ENCODE measurements at places on chromosomes 11 and 22.

DNA sequence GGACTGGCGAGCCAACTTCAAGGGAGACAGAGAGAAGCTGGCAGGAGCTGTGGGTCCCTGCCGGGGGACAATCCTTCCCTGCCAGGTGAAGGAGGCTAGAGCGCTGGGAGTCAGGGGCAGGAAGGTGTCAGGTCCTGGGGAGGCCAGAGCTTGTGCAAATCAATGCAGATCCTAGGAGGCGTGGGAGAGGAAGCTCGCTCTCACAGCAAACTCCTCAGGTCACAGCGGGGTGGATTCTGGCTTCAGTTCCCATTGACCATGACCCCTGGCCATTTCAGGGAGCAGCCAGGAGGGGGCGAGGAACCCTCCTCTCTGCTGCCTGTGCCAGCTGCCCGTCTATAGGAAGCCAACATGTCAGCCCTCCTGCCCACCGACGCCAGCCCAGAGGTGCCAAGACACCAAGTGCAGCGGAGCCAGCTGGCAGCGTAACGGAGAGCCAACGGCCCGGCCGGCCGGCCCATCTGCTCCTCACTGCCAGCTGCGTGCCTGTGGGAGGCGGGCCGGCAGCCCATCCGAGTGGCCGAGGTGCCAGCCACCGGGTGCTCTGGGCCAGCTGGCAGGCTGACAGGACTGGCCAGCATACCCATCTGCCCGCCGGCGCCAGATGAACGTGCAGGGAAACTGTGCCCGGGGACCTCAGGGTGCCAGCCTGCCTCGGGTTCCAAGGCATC, 374.8 kb downstream of the MIAT start:
- no peaks in the 10 kb centered on the region for H3K36me3 ChIP-seq
- no peak overlapping the region for H3K27ac ChIP-seq
- H3K27me3 ChIP-seq = no peaks in the 10 kb centered on the region
- no peak for DNase-seq

- no peak overlapping the region for H3K4me3 ChIP-seq
- H3K36me3 ChIP-seq = no peaks in the 10 kb centered on the region
- no peak for DNase-seq
- H3K4me1 ChIP-seq = no peaks in the 10 kb centered on the region
- no peak overlapping the region for H3K27ac ChIP-seq
These were observed 35.8 kb upstream of the SLN start for GRCh38 chr11:107747622-107748021.

DNA sequence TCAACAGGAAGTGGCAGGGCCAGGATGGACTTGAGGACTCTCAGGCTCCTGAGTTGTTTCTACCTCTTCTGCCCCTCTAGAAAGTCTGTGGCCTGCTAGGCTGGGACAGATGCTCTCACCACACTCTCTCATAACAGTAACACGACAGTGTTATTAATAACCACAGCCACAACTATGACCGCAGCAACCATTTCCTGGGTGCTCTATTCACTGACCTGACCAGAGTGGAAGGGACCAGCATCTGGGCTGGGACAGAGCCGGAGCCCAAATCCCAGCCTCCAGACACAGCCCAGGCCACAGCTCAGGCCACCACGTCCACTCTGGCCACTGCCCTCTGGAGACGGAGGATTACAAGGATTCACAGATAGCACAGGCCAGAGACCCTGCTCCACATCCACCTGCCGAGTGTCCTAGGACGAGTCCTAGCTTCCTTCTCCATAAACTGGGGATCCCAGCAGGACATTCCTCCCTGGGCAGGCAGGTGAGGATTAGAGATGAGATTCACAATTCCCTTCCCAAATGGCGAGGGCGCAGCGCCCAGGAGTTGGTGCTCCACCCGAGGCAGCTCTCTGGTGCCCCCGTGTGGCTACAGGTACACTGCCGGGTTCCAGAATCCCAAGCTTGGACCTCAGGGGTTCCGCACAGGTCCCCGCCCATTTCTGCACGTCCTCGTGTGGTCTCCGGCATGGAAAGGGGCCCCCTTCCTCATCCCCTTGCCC, 7.1 kb downstream of the PNPLA5 start:
- H3K27me3 ChIP-seq = peaks cover 15% of the 10 kb centered on the region
- no peak overlapping the region for H3K27ac ChIP-seq
- DNase-seq = peak; percentile 42
- peaks cover 5% of the 10 kb centered on the region for H3K4me1 ChIP-seq
- no peaks in the 10 kb centered on the region for H3K36me3 ChIP-seq
- H3K4me3 ChIP-seq = no peak overlapping the region

DNA sequence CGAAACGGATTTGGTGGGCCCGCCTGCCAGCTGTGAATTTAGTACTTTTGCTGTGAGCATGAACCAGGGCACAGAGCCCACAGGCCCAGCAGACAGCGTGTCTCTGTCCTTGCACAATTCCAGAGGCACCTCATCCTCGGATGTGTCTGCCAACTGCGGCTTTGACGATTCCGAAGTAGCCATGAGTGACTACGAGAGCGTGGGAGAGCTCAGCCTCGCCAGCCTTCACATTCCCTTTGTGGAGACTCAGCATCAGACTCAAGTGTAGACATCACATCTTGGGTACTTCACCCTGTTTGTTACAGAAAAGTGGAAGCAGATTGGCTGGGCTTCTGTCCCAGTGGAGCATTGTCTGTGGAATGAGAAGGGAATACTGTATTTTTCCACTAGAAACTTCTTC, 78.6 kb upstream of the MTNR1B start:
- no peak overlapping the region for H3K27ac ChIP-seq
- H3K27me3 ChIP-seq = no peaks in the 10 kb centered on the region
- no peak for DNase-seq
- no peaks in the 10 kb centered on the region for H3K4me1 ChIP-seq

- H3K4me3 ChIP-seq = no peak overlapping the region
- no peaks in the 10 kb centered on the region for H3K4me1 ChIP-seq
- H3K36me3 ChIP-seq = no peaks in the 10 kb centered on the region
- H3K27me3 ChIP-seq = no peaks in the 10 kb centered on the region
- DNase-seq = no peak
These were observed 11.2 kb downstream of the NLRP14 start for GRCh38 chr11:7031471-7031871.

- H3K27ac ChIP-seq = no peak overlapping the region
- no peaks in the 10 kb centered on the region for H3K36me3 ChIP-seq
- no peaks in the 10 kb centered on the region for H3K27me3 ChIP-seq
These were observed 13.4 kb downstream of the APLNR start for GRCh38 chr11:57223601-57224000.

GRCh38 chr11:125102510-125102909, 8.9 kb downstream of the TMEM218 start:
- no peaks in the 10 kb centered on the region for H3K4me1 ChIP-seq
- no peak overlapping the region for H3K27ac ChIP-seq
- H3K4me3 ChIP-seq = no peak overlapping the region

DNA sequence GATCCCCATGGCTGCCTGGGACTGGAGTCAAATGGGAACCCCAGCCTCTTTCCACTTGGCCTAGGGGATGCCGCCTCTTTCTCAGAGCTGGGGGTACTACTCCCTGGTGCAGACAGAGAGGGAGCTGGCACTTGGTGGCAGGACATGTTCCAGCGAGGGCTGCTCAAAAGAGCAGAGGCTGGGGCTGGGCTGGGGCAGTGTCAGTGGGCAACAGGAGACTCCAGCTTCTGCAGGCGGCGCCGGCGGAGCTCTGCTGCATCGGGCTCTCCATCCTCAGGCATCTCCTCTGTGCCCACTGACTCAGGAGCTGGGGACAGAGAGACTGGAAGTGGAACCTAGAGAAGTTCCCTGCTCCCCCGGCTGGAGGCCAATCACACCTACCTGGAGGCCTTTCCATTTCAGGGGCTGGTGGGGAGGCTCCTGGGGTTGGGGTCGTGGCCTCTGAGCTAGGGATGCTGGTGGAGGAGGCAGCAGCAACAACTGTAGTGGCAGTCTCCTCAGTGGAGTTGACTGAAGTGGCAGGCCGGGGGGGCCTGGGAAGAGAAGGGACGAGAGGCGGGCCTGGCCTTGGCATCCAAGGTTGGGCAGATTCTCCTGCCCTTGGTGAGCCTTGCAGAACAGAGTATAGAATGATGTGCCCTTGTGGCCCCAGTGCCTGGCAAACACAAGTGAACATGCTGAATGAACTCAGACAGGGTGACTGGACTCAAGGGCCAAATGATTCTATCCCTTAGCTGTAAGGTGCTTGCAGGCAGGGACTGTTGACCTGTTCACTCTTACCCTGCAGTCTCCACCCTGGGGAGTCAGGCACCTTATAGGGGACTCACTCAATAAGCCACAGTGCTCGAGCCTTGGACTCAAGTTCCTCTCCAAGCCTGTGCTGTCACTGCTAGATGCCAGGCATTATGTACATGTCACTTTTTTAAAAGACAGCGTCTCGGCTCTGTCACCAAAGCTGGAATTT, 5.9 kb downstream of the SYVN1 start:
- no peak for DNase-seq
- no peak overlapping the region for H3K4me3 ChIP-seq
- no peaks in the 10 kb centered on the region for H3K27me3 ChIP-seq
- H3K27ac ChIP-seq = no peak overlapping the region
- peaks cover 32% of the 10 kb centered on the region for H3K4me1 ChIP-seq
- peaks cover 3% of the 10 kb centered on the region for H3K36me3 ChIP-seq

DNA sequence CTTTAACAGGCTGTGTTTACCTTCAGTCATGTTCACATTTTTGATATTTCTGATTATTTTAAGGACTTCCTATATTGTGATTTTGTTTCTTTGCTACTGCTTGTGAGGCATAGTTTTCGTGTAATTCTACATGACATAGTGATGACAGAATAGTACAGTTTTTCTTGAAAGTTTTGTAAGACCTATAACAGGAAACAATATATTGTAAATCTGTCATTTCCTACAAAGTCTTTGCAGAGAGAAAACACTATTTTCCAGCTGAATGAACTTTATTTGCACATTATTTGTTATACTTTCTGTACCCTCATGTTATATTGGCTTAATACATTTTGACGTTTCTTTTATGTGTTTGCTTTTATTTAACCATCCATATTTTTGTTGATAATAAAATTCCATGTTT, 191.1 kb downstream of the TMEM135 start:
- H3K4me3 ChIP-seq = no peak overlapping the region
- no peak for DNase-seq

GRCh38 chr11:81359476-81359875, 1374.2 kb downstream of the FAM181B start:
- no peak overlapping the region for H3K27ac ChIP-seq
- H3K4me1 ChIP-seq = no peaks in the 10 kb centered on the region
- no peaks in the 10 kb centered on the region for H3K36me3 ChIP-seq

GRCh38 chr11:95702526-95702925, 87.1 kb downstream of the FAM76B start:
- peaks cover 59% of the 10 kb centered on the region for H3K4me1 ChIP-seq
- H3K27ac ChIP-seq = no peak overlapping the region
- no peak overlapping the region for H3K4me3 ChIP-seq
- DNase-seq = no peak

- H3K36me3 ChIP-seq = peaks cover 13% of the 10 kb centered on the region
- peak overlapping the region; percentile 82 for H3K4me3 ChIP-seq
- no peak for DNase-seq
- peak overlapping the region; percentile 81 for H3K27ac ChIP-seq
- peaks cover 23% of the 10 kb centered on the region for H3K4me1 ChIP-seq
- H3K27me3 ChIP-seq = no peaks in the 10 kb centered on the region
These were observed 650 bp upstream of the NUP50 start for GRCh38 chr22:45163099-45163450.

DNA sequence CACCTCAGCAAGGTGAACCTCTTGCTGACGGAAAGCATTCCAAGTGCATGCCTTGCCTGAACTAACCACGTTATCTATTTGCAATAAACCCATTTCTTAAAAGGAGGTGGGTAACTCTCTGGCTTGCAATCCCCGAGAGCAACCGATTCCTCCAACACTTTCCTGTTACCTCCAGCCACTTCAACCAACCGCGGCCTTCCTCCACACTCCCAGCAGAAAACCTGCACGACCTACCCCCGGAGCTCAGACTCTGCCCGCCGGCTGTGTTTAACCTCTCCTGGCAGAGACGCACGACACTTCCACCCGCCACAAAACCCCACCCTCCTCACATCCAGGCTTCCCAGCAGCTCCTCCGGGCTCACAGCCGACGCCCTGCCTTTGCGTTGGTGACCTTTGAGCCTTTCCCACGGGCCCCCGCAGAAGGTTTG, 708 bp downstream of the SCO2 start:
- peak; percentile 40 for DNase-seq
- peaks cover 31% of the 10 kb centered on the region for H3K36me3 ChIP-seq
- H3K4me1 ChIP-seq = peaks cover 16% of the 10 kb centered on the region
- H3K27me3 ChIP-seq = no peaks in the 10 kb centered on the region
- peak overlapping the region; percentile 83 for H3K27ac ChIP-seq

DNA sequence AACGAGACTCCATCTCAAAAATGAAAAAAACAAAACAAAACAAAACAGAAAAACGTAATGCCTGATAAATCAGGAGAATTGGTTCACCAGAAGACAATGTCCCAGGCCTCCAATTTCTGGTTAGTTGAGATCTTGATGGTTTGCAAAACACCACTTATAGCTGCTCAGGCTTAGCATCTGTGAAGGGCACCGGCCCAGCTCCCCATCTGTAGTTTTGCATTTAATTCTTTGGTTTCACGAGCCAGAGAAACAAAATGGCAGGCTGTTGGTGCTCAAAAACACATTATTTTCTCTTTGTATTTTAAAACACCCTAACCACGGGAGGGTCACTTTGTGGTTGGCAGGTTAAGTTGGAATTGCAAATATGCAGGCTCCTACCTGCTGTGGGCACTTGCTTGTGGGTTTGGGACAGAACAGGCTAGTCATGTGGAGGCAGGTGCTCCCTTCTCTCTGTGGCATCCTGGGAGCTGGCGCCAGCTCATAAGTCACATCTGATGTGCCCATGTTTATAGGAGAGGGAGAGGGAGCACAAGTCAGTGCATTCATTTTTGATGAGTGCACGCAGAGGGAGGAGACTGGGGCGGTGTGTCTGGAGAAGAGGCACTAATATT, 145.9 kb downstream of the CEP164 start:
- H3K4me1 ChIP-seq = no peaks in the 10 kb centered on the region
- DNase-seq = no peak
- H3K4me3 ChIP-seq = no peak overlapping the region
- no peaks in the 10 kb centered on the region for H3K27me3 ChIP-seq
- H3K27ac ChIP-seq = no peak overlapping the region
- H3K36me3 ChIP-seq = no peaks in the 10 kb centered on the region

- no peaks in the 10 kb centered on the region for H3K36me3 ChIP-seq
- no peak overlapping the region for H3K27ac ChIP-seq
- no peak overlapping the region for H3K4me3 ChIP-seq
- no peaks in the 10 kb centered on the region for H3K27me3 ChIP-seq
These were observed 78.9 kb downstream of the GRIK4 start for GRCh38 chr11:120590472-120590871.

GRCh38 chr11:36455658-36456111, 54.4 kb downstream of the TRAF6 start:
- no peak overlapping the region for H3K4me3 ChIP-seq
- H3K36me3 ChIP-seq = no peaks in the 10 kb centered on the region
- peaks cover 12% of the 10 kb centered on the region for H3K4me1 ChIP-seq

Data from B cell (primary cell).